ENCODE measurements at places on chromosomes 16 and 17.
A peak's percentile ranks its signal among the peaks of the same experiment; 100 is the strongest.

GRCh38 chr16:69839240-69839688 is 77.1 kb downstream of the WWP2 start:
- DNase-seq: no peak

- no peak for DNase-seq
Measured at GRCh38 chr17:55278173-55278961, 13.6 kb downstream of the HLF start.

GRCh38 chr16:7746941-7747340 is 414.3 kb downstream of the RBFOX1 start:
- DNase-seq: no peak

DNA sequence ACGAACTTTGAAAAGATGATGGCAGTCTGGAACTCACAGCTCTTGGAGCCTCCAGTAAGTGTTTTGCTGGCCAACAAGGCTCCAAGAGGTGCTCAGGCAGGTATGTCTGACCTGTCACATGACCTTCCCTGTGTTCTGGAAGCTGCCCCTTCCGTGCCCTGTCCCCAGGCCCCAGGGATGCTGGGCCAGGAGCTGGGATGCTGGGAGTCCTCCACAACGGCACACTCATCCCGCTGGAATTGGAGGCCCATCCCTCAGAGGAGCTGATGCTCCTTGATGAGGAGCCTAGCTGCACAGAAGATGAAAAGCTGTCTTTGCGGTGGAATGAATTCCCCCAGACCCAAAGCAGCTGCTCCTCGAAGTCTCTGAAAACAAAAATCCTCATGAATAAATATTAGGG is 47.8 kb downstream of the HOXB1 start:
- DNase-seq: no peak

GRCh38 chr17:61756561-61756960 is 106.8 kb downstream of the BRIP1 start:
- no peak for DNase-seq

DNA sequence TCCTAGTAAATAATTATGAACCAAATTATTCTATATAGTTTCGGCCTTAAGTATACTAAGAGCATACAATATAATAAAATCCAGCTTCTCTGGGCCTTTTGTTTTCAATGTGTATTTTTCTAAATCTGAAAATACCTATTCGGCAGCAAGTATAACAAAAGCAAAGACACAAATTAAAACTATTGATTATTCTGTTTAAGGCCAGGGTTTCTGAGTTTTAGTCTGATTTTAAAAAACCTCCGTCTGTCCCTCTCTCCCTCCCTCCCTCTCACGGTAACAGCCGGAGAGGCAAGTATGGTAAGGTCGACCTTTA is 1.5 kb downstream of the TOB1 start:
- DNase-seq: no peak

DNA sequence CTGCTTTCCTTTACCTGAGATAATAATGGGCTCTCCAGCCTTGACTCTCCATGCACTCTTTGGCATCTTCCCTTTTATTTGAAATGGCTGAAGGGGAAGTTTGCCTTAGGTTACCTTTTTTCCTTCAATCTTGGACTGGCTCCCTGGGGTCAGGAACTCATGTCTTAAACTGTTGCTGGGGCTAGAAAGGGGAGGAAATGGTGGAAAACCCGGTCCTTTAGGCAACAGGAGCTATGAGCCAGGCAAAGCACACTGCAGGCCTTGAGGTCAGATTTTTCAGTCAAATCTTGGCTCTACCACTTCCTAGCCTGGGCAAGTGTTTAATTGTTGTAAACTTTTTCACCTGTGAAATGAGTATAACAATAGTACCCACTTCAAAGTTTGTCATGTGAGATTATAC is 30.2 kb downstream of the MINK1 start:
- no peak for DNase-seq

- no peak for DNase-seq
Measured at GRCh38 chr16:12094537-12095265, 118.2 kb downstream of the SNX29 start.

DNA sequence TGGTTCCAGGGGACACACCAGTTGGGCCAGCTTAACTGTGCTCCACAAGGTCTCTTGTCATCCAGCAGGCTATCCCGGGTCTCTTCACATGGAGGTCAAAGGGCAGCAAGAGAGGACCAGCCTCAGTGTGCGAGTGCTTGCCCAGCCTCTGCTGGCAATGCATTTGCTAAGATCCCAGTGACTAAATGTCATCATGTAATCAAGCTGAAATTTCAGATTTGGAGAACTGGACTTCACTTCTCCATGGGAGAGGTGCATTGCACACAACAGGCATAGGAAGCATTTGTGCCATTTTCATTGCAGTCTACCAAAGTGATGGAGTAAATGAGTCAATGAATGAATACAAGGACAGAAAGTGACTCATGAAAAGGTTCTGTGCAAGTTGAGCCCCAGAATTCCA is 51.2 kb upstream of the KDM8 start:
- DNase-seq: no peak

DNA sequence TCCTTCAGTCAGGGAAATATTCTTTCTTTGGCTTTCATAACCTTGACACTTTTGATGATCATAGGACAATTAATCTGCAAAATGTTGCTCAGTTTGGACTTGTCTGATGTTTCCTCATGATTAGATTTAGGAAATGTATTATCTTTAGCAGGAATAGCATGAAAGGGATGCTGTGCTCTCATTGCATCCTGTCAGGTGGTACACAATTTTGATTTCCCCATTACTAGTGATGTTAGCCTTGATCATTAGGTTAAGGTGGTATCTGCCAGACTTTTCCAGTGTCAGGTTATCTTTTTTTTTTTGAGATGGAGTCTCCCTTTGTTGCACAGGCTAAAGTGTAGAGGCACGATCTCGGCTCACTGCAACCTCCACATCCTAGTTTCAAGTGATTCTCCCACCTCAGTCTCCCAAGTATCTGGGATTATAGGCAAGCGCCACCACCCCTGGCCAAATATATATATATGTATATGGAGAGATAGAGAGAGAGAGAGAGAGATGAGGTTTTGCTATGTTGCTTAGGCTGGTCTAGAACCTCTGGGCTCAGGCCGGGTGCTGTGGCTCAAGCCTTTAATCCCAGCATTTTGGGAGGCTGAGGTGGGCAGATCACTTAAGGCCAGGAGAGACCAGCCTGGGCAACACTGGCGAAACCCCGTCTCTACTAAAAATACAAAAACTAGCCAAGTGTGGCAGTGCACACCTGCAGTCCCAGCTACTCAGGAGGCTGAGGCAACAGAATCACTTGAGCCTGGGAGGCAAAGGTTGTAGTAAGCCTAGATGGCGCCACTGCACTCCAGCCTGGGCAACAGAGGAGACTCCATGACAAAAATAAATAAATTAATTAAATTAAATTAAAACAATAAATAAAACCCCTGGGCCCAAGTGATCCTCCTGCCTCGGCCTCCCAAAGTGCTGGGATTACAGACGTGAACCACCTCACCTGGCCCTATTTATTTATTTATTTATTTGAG is 15.8 kb upstream of the CAVIN1 start:
- peak; percentile 11 for DNase-seq

DNA sequence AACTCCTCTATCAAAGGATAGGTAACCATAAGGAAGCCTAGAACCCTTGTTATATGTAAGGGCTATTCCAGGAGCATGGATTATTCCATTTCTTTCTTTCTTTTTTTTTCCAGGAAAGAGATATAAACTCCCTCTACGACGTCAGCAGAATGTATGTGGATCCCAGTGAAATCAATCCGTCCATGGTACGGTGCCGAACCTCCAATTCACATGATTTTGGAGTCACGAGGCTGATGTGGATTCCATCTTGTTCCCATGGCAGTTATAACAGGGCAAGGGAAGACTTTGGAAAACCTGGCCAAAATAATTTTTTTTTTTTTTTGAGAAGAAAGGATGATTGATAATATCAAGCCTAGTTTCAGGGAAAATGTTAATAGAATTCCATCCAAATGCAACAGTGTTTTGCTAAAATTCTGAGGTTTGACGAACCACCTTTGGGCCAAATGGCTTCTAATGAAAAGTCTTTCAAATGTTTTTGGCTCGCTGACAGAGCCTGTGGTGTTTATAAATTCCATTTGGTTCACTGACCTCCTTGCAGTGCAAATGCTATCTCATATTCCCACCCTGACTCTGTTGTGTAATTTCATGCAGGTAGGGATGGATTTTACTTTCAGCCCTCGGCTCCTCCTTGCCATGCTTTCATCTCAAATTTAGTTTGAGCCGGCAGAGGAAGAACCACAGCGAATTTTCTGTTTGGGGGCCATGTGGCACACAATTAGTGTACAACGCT is 90.0 kb downstream of the SDR42E1 start:
- DNase-seq: no peak

DNA sequence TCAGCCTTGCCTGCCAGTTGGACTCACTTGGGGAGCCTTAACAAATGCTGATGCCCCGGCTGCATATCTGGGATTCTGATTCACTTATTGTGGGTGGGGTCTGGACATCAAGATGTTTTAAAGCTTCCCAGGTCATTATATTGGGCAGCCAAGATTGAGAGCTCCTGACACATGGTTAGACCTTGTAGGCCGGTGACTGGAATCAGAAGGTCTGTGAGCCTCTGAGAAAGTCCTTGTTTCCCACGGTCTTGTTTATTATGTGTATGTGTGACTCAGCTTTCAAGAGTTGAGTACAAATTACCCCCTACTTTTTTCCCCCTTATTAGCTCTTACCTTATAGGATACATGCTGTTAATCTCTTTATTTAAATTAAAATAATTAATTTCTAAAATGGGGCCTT is 103.5 kb downstream of the ABCC1 start:
- no peak for DNase-seq

GRCh38 chr17:44844390-44844830 is 3.3 kb upstream of the HIGD1B start:
- no peak for DNase-seq
